ENCODE measurements at places on chromosomes 7 and 10. TPM values are rescaled to one million over a fixed set of nuclear protein-coding genes. Genes with fewer than 3 reads are reported as not detected.

- no peaks in the 10 kb centered on the region for H3K36me3 ChIP-seq
- no peak for DNase-seq
- no peaks in the 10 kb centered on the region for H3K4me1 ChIP-seq
Measured at GRCh38 chr10:62189131-62189530, 79.5 kb downstream of the RTKN2 start.

The MUC12 gene
- total RNA-seq: not detected

- peaks cover under 1% of the 10 kb centered on the region for H3K4me1 ChIP-seq
- H3K27me3 ChIP-seq: no peaks in the 10 kb centered on the region
- no peak overlapping the region for H3K4me3 ChIP-seq
Measured at GRCh38 chr7:51029701-51030191, 247.1 kb upstream of the GRB10 start.

The PDE6C gene
- total RNA-seq: not detected

The UNCX gene
- not detected for total RNA-seq

DNA sequence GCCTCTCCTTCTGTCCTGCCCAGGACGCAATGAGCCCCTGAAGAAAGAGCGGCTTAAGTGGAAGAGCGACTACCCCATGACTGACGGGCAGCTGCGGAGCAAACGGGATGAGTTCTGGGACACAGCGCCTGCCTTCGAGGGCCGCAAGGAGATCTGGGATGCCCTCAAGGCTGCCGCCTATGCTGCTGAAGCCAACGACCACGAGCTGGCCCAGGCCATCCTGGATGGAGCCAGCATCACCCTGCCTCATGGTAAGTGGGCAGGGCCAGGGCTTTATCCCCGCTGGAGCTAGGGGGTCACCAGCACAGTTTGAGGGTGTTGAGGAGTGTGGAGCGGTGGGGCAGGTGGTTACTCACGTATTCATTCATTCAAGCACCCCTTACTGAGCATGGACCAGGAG lies 4.7 kb upstream of the ANKRD2 start:
- no peaks in the 10 kb centered on the region for H3K27me3 ChIP-seq
- no peak for DNase-seq
- H3K4me3 ChIP-seq: no peak overlapping the region
- no peak overlapping the region for H3K27ac ChIP-seq
- peaks cover 9% of the 10 kb centered on the region for H3K4me1 ChIP-seq
- peaks cover 20% of the 10 kb centered on the region for H3K36me3 ChIP-seq

The SLC26A5 gene
- 0.88 TPM for total RNA-seq

The ATRNL1 gene
- total RNA-seq: 0.31 TPM

DNA sequence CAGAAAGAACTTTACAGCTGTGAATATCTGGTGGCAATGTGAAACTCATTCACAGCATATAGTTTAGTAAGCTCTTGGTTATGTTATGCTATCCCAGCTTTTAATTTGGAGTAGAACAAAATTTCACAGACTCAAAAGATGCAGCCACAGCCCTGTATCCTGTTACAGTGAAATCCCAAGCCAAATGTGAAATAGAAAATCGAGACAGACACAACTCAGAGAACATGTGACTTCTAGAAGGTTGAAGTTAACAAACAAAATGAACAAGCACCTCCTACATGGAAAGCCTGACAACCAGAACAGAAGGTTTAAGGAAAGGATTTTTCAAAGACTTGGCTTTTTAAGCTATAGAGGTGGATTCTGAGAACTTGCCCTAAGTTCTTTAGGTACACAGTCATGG lies 39.6 kb downstream of the JAZF1 start:
- no peaks in the 10 kb centered on the region for H3K4me1 ChIP-seq
- no peak overlapping the region for H3K27ac ChIP-seq
- no peak for DNase-seq
- no peaks in the 10 kb centered on the region for H3K27me3 ChIP-seq
- H3K4me3 ChIP-seq: no peak overlapping the region
- H3K36me3 ChIP-seq: no peaks in the 10 kb centered on the region

The PLAC9 gene
- total RNA-seq: not detected

GRCh38 chr7:116710764-116711452 lies 38.9 kb downstream of the MET start:
- no peak overlapping the region for H3K27ac ChIP-seq
- DNase-seq: no peak
- H3K4me1 ChIP-seq: no peaks in the 10 kb centered on the region

GRCh38 chr10:110750931-110751330 lies 106.8 kb downstream of the RBM20 start:
- DNase-seq: no peak
- H3K27ac ChIP-seq: no peak overlapping the region
- no peak overlapping the region for H3K4me3 ChIP-seq
- peaks cover 5% of the 10 kb centered on the region for H3K4me1 ChIP-seq
- H3K36me3 ChIP-seq: no peaks in the 10 kb centered on the region

DNA sequence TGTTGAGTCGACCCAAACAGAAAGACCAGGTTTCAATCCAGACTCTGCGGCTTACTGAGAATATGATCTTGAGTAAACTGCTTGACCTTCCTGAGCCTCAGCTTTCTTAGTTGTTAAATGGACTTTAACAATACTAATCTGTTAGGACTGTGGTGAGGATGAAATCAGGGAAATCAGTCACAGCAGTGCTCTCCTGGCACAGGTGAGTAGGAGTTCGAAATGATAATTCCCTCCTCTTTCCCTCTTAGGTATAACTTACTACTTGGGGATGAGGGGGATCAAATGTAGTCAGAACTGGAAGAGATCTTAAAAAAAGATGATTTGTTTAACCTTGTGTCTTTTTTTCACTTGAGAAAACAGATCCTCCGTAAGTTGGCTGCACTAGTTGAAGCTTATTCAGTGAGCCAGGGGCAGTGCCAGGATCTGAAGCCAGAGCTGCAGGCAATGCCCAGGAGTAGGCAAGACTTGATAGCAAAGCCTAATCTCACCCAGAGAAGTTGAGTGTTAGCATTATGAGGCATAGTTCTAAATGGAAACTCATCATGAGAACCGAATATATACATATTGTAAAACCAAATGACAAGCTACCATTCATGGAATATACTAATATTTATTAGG lies 1.8 kb upstream of the MAGI2 start:
- H3K27me3 ChIP-seq: no peaks in the 10 kb centered on the region
- DNase-seq: no peak
- H3K4me3 ChIP-seq: no peak overlapping the region
- H3K36me3 ChIP-seq: no peaks in the 10 kb centered on the region
- peaks cover 8% of the 10 kb centered on the region for H3K4me1 ChIP-seq

- no peak overlapping the region for H3K27ac ChIP-seq
- no peaks in the 10 kb centered on the region for H3K36me3 ChIP-seq
- no peaks in the 10 kb centered on the region for H3K27me3 ChIP-seq
- no peaks in the 10 kb centered on the region for H3K4me1 ChIP-seq
- H3K4me3 ChIP-seq: no peak overlapping the region
- DNase-seq: no peak
Measured at GRCh38 chr7:17229228-17229627, 69.2 kb upstream of the AHR start.

- peak overlapping the region; percentile 35 for H3K27ac ChIP-seq
- no peak for DNase-seq
- peaks cover 11% of the 10 kb centered on the region for H3K36me3 ChIP-seq
- no peak overlapping the region for H3K4me3 ChIP-seq
- H3K27me3 ChIP-seq: no peaks in the 10 kb centered on the region
Measured at GRCh38 chr10:131972474-131973071, 9.2 kb downstream of the BNIP3 start.

DNA sequence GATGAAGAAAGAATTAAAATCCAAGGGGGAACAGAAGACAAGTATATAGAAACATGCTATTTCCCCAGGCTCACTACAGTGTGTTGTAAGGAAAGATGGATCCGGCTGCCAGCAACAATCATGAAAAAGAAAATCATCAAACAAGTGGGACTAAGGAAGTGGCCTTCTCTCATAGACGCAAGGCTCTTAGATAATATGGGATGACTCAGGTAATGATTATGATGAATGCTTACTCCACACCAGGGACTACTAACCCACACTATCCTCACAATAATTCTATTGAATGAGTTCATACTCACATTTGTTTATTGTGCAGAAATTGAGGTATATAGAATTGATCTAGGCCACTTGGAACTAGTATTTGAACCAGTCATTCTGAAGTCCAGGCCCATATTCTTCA lies 111.2 kb upstream of the BET1 start:
- H3K27ac ChIP-seq: no peak overlapping the region
- H3K4me1 ChIP-seq: no peaks in the 10 kb centered on the region
- no peaks in the 10 kb centered on the region for H3K27me3 ChIP-seq
- no peaks in the 10 kb centered on the region for H3K36me3 ChIP-seq
- H3K4me3 ChIP-seq: no peak overlapping the region
- no peak for DNase-seq

DNA sequence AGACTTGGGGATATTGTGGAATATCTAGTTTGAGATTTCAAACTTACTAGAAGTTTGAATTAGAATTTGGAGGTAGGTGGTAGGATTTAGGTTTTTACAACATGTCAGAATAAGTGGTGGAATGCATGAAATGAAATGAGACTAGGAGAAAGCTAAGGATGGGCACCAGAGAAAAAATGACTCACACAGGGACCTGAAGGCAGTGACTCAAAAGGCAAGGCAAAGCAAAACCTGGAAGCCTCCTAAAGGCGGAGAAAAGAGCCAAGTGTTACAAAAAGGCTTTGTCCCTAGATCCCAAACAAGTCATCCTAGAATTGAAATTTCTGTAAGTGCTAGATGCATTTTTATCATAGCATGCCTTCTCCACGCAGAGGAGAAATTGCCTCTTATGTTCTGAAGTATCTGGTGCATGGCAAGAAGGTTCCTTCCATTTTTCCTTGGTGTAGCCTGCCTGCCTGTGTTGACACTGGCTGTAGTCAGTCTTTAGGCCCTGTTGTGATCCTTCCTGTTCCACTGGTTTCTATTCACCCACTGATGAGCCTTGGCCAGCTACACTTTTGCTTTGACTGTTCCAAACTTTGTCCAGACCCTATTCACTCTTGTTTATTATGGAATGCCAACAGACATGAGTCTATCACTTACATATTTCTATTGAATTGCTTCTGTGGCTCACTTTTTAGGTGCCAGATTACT lies 109.3 kb downstream of the ETV1 start:
- no peak for DNase-seq
- no peaks in the 10 kb centered on the region for H3K4me1 ChIP-seq
- no peak overlapping the region for H3K4me3 ChIP-seq
- H3K36me3 ChIP-seq: no peaks in the 10 kb centered on the region
- H3K27me3 ChIP-seq: no peaks in the 10 kb centered on the region

The AKR1B15 gene
- not detected for total RNA-seq

- no peaks in the 10 kb centered on the region for H3K4me1 ChIP-seq
- H3K4me3 ChIP-seq: no peak overlapping the region
- H3K27me3 ChIP-seq: no peaks in the 10 kb centered on the region
- DNase-seq: no peak
- H3K27ac ChIP-seq: no peak overlapping the region
Measured at GRCh38 chr7:102444961-102445673, 11.7 kb downstream of the ORAI2 start.

- no peaks in the 10 kb centered on the region for H3K4me1 ChIP-seq
- no peak for DNase-seq
- H3K27ac ChIP-seq: no peak overlapping the region
- no peak overlapping the region for H3K4me3 ChIP-seq
- no peaks in the 10 kb centered on the region for H3K36me3 ChIP-seq
- H3K27me3 ChIP-seq: no peaks in the 10 kb centered on the region
Measured at GRCh38 chr7:108973075-108973474, 403.4 kb downstream of the DNAJB9 start.

The WNT16 gene
- not detected for total RNA-seq

DNA sequence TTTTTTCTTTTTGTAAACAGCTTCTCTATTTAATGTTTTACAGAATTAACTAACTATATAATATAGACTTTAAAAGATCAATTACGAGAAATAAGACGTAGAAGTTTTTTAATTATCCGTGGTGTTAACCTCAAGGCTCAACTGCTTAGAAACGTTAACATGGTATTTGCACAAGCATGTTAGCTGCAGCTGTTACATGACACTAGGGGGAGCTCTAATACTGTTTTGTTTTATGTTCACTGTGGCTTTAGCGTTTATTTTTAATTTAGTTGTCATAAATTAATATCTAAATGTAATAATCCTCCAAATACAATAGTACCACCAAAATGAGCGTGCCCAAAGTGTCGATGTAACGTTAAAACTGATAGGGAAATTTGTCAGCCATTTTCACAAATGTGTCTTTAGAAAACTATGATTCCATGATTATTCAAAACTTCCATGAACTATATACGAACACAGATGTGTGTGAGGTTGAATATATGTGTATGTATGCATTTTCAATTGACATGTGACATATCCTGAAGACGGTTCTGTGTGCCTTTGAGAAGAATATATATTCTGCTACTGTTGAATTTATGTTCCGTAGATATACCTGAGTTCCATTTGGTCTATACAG lies 828.8 kb upstream of the MBL2 start:
- no peak for DNase-seq
- H3K27me3 ChIP-seq: no peaks in the 10 kb centered on the region
- H3K27ac ChIP-seq: no peak overlapping the region
- H3K4me1 ChIP-seq: no peaks in the 10 kb centered on the region
- H3K4me3 ChIP-seq: no peak overlapping the region
- H3K36me3 ChIP-seq: no peaks in the 10 kb centered on the region

GRCh38 chr10:132264966-132265889 lies 42.5 kb downstream of the STK32C start:
- no peaks in the 10 kb centered on the region for H3K27me3 ChIP-seq
- peaks cover 21% of the 10 kb centered on the region for H3K4me1 ChIP-seq
- DNase-seq: no peak
- no peak overlapping the region for H3K27ac ChIP-seq
- no peaks in the 10 kb centered on the region for H3K36me3 ChIP-seq
- no peak overlapping the region for H3K4me3 ChIP-seq

- DNase-seq: no peak
- H3K4me3 ChIP-seq: no peak overlapping the region
- no peaks in the 10 kb centered on the region for H3K4me1 ChIP-seq
Measured at GRCh38 chr7:70402069-70402468, 729.9 kb upstream of the GALNT17 start.

DNA sequence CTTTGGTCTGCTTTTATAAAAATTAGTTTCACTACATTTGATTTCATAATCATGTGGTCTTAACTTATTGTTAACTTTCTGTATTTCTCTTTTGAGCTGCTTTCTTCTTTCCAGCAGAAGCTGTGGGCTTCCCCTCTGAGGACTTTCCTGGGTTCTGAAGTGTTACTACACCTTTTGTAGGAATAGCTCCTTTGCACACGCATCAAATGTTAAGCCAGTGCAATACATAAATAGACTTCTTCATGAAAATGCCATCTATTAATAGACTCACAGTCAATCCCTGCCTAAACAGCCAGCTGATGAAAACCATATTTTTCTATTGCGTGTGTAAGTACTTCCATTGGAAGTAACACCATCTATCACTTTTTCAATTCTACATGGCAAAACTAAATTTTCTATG lies 1.5 kb downstream of the ABCB4 start:
- H3K27me3 ChIP-seq: no peaks in the 10 kb centered on the region
- H3K27ac ChIP-seq: no peak overlapping the region
- no peak overlapping the region for H3K4me3 ChIP-seq
- DNase-seq: no peak

The SLC39A12 gene
- total RNA-seq: 0.17 TPM

Measured in upper lobe of left lung (tissue), 6 donors.